ENCODE measurements at places on chromosomes 1 and 21. TPM values are rescaled to one million over a fixed set of nuclear protein-coding genes. Genes with fewer than 3 reads are reported as not detected.
A peak's percentile ranks its signal among the peaks of the same experiment; 100 is the strongest.

Gene CDC42SE1
- 150 TPM for total RNA-seq

Gene ESRRG
- total RNA-seq = 0.02 TPM

Gene LRRC3
- 0.50 TPM for total RNA-seq

Gene IL6R
- 4.5 TPM for total RNA-seq

DNA sequence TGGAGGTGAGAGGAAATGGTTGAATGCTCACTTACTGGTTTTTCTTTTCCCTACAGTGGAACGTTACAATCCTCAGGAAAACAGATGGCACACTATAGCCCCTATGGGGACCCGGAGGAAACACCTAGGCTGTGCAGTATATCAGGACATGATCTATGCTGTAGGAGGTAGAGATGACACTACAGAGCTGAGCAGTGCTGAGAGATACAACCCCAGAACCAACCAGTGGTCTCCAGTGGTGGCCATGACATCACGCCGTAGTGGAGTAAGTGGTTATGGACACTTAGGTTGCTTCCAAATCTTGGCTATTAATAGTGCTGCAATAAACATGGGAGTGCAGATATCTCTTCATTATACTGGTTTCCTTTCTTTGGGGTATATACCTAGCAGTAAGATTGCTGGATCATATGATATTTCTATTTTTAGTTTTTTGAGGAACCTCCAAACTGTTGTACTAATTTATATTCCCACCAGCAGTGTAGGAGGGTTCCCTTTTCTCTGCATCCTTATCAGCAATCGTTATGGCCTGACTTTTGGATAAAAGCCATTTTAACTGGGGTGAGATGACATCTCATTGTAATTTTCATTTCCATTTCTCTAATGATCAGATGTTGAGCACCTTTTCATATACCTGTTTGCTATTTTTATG lies 48.8 kb upstream of the DARS2 start:
- DNase-seq = no peak

DNA sequence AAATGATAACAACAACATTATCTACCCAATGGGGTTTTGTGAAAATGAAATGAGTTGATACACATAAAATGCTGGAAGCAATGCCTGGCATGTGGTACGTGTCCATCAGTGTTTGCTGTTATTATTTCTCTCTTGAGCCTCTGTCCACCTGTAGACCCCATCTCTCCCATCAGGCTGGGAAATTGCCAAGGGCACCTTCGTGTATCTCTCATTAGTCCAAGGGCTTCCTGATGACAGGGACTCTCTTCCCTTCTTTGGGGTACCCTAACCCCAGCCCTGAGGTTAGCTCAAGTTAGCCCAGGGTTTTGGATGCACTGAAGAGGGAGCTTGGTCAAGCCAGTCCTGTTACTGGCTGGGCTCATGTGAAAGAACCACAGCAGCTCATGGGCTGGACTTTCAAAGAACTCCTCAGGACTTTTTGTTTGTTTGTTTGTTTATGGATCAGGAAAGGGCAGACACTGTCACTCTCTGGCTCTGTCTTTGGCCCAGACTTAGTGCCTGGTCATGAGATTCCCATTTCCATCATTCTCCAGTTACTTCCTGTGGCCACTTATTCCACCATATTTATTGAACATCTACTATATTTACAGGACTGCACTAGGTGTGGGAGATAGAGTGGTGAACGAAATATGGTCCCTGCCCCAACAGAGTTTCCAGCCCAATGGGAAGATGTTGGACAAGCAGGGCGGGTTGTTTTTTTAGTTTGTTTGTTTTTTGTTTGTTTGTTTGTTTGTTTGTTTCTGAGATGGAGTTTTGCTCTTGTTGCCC lies 57.4 kb downstream of the NAV1 start:
- DNase-seq = no peak

GRCh38 chr1:177969825-177970371 lies at the start of gene SEC16B:
TSS of gene SEC16B (minus strand) at chr1:177970058. CDS start at chr1:177967981, 2,077 bp downstream.
- DNase-seq = no peak

GRCh38 chr1:61341426-61341825 lies 259.1 kb downstream of the NFIA start:
- DNase-seq = no peak

DNA sequence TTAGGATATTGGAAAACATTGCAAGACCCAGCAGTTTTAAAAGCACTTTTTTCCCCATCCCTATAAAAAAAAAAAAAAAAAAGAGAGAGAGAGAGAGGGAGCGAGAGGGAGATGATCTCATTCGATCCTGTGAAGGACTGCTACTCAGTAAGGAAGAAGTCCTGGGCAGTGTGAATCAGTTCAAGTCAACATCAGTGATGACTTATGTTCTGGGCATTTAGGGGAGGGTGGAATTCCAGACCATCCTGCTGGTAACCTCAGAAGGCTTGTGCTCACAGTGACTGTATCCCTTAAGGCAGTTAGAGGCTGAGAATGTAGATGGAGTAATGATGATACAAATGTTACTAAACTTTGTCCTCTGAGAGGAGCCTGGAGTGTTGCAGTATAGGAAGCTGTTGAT lies 151.4 kb downstream of the TGFB2 start:
- peak; percentile 100 for DNase-seq

- no peak for DNase-seq
Observed at GRCh38 chr1:245946905-245947304, 560.2 kb downstream of the SMYD3 start.

- no peak for DNase-seq
Observed at GRCh38 chr1:57839067-57839466, 415.2 kb upstream of the DAB1 start.

DNA sequence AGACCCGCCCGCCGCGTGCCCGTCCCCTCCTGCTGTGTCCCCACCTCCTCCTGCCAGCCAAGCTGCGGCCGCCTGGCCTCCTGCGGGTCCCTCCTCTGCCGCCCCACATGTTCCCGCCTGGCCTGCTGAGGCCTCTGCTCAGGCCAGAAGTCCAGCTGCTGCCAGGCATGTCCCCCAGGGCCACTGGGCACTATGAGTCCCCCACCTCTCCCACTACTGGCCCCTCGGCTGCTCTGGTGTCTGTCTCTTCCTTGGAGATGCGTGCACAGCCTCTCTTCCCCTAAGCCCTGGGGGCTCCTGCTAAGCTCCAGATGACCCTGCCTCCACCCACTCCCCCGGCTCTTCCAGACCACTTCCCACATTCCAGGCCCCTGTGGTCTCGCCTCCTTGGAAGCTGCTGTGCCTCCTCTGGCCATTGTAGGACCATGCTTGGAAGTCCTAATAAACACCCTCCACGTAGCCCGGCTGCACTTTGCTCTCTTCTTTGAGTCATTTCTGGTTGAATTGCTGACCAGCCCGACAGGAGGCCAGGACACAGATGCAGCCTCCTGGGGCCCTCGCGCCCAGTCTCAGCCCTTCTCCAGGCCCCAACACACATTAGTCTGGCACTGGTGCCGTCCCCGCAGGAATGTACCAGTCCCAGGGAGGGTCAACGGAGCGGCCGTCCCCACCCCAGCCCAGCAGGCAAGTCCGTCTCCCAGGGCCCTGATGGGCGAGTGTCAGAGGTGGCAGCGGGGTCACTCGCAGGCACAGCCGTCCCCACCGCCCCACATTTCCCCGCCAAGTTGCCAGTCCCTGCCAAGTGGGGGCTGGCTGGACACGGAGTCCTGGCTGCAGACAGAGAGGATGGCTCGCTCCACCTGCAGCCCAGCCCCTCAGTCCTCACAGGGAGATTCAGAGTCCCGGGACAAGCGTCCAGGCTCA lies 1.1 kb downstream of the KRTAP10-12 start:
- no peak for DNase-seq

Data from A172 (cell line).